ENCODE measurements at places on chromosomes 7 and 10. TPM values are rescaled to one million over a fixed set of nuclear protein-coding genes. Genes with fewer than 3 reads are reported as not detected.
A peak's percentile ranks its signal among the peaks of the same experiment; 100 is the strongest.

ICA1 gene
- 61.9 TPM for total RNA-seq

PPP1R3C gene
- total RNA-seq, result 1.6 TPM

GRM3 gene
- not detected for total RNA-seq

ZNF117 gene
- total RNA-seq, result 3.3 TPM

TSPAN12 gene
- total RNA-seq, result 68.3 TPM

DNA sequence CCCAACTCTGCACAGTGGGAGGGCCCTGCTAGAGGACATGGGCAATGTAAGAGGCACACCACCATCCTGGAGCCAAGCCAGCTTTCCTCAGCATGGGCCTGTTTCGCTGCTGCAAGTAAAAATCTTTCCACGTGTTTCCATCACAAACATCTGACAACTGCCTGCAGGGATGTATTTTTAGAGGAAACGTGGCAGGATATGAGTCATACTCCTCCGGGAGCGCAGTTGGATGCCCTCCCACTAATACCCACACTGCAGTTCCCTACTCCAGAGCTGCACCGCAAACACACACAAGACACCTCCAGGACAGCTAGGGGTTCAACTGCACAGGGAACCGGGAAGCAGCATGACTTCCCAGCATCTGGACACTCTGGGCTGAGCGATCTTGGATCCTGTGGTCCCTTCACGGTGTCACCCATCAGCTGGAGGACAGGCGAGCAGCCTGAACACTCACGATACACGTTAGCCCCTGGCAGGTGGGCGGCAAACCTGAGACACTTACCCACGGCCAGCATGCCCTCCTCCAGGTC is 26.1 kb downstream of the PLAC9 start:
- peak; percentile 76 for DNase-seq

DNA sequence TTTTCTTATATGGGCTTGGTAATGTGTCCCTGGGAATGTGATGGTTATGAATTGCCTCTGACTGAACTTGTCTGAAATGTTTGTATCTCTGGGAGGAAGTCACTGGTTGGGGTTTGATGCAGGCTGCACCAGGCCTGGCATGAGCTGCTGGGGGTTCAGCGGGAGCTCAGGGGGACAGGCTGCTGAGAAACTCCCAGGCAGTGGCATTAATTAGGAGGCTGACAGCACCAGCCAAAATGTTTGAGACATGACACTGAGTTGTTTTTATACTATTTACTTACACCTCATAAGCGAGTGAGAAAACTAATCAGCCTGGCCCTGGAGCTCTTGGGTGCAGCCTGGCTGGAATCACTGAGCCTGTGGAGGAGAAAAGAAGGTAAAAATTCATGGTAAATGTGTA is 124.1 kb upstream of the SORCS3 start:
- DNase-seq, result no peak

DNA sequence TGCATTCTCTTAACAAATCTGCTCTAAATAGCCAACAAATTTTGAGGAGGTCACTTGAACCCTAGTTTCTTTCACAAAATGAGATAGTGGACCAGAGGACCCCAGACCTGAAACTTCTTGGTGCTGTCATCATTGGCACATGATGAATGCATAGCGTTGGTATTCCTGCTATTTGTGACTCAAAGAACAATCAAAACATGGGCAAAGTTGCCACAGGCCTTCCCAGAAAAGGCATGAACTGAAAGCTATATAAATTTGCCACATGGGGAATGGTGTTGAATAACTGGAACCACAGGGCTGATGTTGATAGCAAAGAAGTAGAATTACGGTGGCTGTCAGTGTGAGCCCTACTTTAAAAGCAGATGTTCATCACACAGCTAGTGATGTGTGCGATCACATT is 219.9 kb upstream of the KMT2E start:
- no peak for DNase-seq

DNA sequence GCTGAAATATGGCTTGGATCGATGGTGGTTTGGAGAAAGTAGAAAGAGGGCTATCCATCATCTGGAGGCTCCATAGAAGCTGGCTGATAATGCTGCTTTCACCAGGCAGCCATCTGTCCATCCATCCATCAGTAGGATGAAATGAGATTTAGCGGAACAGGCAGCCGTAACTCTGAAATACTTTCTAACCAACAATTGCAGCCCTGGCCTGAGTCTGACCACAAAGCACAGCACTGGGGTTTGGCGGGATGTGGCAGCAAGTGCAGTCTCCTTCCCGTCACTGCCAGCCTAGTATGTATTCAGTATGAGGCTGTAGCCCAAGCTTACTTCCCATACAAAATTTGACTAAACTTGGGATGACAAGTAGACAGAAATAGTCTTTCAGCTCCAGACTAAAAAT is 38.0 kb downstream of the R3HCC1L start:
- no peak for DNase-seq

DNA sequence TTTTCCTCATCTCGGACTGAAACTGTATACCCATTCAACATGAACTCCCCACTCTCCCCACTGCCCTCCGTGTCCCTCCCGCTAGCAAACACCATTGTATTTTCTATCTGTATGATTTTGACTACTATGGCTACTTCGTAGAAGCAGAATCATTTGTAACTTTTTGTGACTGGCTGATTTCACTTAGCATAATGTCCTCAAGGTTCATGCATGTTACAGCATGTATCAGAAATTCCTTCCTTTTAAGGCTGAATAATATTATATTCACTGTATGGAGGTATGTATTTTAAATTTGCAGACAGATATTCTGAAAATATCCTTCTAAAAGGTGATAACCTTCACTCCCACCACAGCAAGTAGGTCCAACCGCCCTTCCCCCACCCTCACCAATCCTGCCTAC is 42.9 kb upstream of the MMD2 start:
- DNase-seq, result no peak

- no peak for DNase-seq
Observed at GRCh38 chr10:71382757-71383156, 14.0 kb upstream of the CDH23 start.

DNA sequence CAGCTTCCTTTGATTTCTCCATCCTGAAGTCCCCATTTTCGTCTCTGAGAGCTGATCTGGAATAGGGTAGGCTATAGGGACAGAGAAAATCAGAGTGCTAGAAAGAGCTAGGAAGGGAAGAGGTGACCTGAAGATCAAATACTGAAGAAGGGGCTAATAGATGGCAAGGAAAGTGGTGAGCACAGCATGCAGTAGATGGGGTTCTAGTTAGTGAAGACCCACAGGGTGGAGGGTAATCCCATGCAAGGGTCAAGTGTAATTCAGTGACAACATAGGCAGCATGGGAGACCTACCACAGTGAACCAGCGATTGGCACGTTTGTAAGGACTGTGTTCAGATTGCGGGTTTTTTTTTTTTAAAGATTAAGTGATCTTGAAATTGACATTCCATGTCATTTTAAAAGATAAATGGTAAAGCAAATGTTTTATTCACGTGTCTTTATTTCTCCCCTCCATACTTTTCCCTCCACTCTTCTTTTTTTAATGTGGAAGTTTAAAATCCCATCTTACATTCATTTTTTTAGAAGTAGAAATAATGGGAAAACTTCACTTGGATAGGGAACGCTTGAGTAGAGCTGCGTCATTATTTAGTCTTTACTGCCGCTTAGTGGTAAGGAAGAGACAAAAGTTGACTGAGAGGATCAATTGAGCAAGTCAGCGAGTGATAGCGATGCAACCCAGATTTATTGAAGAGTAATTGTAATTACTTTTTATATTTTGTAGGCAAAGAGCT is 21.0 kb upstream of the ABI1 start:
- no peak for DNase-seq

DNA sequence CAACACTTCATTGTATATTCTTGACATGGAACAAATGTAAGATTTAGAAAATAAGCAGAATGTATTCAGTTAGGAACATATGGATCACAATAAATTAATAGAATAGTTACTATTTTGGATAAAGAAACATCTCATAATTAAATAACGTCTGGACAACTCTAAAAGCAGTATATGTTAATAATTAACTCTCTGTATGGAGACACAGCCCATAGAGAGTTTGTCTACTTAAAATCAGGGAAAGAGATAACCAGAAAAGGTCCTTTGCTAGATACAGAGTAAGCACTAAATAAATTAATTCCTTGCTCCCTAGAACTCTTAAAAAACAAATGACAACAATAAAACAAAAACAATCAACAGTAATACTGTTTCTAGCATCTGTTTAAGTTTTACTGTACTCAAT is 184.4 kb upstream of the THSD7A start:
- DNase-seq, result no peak
